ENCODE measurements at places on chromosomes 2 and 18. TPM values are rescaled to one million over a fixed set of nuclear protein-coding genes. Genes with fewer than 3 reads are reported as not detected.

GRCh38 chr2:31219131-31219969 lies 2.0 kb upstream of the CAPN14 start:
- peak; percentile 16 for DNase-seq

- DNase-seq, result no peak
Measured at GRCh38 chr18:21056545-21056944, 55.1 kb downstream of the ROCK1 start.

SERPINB3 gene
- not detected for total RNA-seq

DNA sequence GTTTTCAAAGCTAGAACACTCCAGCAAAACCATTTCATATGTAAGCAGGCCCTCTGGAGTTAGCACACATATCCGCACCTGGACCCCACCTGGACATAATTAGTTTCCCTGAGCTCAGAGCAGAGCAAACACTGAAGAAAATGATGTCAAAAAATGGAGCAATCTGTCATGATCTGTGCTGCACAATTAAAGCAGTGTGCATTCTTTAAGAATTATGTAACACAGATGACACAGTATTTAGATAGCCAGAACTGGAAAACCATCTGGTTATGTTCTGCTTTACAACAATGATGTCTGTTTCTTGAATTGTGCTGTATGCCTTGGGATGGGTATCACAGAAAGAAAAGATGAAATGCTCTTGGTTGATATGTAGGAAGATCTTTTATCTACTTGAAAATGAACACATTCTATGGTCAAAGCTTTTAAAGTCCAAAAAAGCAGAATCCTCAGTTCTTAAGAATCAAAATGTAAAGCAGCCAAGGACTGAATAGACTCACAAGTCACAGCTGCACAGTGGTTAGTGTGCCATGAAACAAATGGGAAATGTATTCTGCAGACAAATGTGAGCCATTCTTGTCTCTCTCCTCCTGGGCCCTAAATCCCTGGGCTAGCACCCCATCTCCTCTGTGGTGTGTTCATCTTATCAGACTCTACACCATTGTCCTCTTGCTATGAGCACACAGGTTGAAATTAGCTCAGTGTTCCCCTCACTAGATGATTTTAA lies 36.8 kb downstream of the HRH4 start:
- DNase-seq, result no peak

DNA sequence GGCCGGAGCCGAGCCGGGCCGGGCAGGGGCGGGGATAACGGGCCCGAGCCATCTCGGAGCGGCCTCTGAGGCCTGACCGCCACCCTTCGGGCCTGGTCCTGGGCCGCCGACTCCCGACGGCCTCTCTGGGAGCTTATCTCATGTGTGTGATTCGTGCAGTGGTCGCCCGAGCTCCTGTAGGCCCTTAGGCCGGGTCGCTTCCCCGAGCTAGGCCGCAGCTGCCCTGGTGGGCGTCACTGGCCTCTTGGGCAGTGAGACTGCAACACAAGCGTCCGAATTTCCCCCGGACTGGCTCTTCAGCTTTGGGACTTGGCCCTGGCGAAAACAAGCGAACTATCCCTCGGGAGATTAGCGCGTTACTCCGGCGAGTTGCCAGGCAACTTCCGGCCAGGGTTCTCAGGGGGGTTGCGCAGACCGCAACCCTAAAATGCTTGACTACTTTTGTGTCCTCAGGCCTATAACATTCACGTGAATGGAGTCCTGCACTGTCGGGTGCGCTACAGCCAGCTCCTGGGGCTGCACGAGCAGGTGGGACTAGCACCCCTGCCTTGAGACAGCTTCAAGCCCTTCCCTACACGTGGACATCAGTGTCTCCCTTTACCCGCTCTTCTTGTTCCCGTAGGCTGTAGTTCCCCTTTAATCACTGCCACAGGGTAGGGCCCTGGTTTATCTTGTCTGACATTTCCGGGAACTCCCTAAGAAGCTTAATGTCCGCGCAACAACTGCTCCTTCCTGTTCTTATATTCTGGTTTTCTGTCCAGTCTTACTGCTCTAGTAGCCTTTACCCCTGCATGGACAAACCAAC lies 602 bp downstream of the SNX17 start:
- DNase-seq, result peak; percentile 53

GRCh38 chr2:195049372-195050031 lies 607.5 kb upstream of the SLC39A10 start:
- no peak for DNase-seq

DNA sequence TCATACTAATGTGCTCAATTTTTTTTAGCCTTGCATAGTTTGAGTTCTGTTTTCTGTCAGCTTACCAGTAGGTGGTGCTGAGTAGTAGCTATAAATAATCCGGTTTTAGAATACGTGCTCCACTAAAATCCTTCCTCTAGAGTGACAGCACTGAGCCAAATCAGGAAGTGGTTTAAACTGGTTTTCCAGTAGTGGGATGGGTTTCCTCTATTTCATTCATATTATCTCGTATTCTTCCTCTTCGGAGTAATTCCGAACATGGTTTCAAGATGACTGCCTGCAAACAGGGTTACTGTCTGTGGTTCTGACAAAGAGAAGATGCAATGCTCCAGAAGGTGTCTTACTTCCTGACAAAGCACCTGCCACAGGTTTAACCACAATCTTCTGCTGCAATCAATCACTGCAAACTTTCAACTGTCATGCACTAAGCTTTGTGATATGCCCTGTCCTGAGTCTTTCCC lies 496.9 kb upstream of the VRK2 start:
- DNase-seq, result no peak

DIPK1C gene
- total RNA-seq, result 0.14 TPM

MBOAT2 gene
- total RNA-seq, result 67.0 TPM

TMEM17 gene
- 0.84 TPM for total RNA-seq

DNA sequence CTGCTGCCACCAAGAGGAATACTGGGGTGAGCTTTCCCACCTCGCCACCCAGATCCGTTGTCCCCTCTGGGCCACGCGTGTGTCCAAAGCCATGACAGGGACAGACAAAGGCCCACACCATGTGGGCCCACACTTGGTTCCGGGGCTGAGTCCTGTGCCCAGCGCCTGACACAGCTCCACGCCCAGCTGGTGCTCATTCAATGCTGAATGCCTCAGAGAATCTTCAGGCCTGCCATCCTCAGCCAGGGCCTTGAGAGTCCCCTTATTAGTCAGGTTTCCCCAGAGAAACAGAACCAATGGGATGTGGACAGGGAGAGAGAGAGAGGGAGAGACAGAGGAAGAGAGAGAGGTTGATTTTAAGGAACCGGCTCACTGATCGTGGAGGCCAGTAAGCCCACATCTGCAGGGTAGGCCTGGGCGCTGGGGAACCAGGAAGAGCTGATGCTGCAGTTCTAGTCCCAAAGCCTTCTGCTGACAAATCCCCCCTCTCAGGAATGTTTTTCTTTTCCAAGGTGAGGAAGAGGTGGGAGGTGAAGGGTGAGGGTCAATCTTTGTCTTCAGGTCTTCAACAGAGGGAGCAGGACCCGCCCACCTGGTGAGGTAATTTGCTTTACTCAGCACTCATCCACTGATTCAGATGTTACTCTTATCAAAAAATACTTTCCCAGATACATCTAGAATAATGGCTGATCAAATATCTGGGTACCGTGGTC lies 10.2 kb upstream of the SPATA3 start:
- DNase-seq, result no peak

DNA sequence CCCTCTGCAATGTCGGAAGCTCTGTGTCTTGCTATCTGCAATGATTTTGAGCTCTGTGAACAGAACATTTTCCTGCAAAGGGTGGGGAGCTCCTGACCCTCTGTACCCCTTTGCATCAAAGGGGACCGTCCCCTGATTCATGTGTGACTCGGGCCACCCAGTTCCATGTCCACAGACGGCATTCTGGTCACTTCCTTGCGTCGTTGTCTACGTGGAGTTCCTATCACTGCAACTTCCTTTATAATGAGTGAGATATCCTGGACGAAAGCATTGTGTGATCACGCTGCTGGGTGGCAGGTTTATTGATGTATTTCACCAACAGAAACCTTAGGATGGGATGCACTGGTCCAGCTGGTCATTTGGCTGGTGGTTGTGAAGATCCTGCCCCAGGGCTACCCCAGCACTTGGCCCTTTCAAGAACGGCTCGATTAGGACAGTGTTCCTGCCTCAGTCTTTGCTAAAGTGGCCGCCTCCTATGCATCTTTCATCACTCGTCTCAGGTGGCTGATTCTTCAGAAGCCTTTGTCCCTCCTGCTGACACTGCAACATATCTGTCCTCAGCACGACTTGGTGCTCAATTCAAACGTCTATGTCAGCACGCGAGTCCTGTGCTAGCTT lies 202.7 kb downstream of the ACKR3 start:
- no peak for DNase-seq

LTBP1 gene
- 21.2 TPM for total RNA-seq

INHA gene
- total RNA-seq, result not detected

DNA sequence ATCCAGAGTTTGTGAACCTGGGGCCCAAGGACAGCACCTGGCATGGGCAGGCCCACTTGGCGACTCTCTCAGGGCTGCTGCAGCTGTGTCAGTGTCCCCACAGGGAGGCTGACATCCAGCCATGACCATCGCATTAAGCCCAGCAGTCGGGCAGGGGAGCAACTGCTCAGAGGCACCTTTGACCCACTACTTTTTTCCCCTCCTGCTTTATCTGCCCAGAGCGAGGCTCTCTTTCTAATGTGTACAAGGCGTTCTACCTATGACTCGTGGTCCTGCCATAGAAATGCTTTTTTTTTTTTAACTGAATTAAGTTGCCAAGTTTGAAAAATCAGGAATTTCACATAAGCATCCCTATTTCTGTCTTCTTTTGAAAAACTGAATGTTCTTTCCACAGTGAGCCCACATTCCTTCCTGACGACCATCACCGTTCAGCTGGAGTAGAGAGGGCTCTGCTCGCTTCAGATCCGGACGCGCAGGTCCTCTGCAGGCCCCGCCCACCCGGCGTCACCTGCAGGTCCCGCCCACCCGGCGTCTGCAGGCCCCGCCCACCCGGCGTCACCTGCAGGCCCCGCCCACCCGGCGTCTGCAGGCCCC lies 403 bp upstream of the CLUL1 start:
- peak; percentile 77 for DNase-seq

DLGAP1 gene
- total RNA-seq, result 0.95 TPM

FHOD3 gene
- total RNA-seq, result 5.1 TPM

DPYSL5 gene
- total RNA-seq, result 0.11 TPM

DNA sequence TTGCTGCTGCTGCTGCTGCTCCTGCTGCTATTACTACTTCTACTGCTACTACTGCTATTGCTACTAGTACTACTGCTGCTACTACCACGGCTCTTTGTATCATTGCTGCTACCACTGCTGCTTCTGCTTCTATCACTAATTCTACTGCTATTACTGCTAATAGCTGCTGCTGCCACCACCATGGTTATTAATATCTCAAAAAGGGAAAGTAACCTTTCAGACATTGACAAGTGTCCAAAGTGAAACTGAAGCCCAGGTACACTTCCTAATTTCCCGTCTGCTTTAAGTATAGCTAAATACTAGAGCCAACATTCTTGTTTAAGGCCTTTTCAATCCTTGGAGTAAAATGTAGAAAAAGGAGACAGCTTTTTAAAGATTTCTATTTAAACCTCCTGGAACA lies 45.4 kb upstream of the EHBP1 start:
- DNase-seq, result no peak

BMP10 gene
- total RNA-seq, result not detected

DNA sequence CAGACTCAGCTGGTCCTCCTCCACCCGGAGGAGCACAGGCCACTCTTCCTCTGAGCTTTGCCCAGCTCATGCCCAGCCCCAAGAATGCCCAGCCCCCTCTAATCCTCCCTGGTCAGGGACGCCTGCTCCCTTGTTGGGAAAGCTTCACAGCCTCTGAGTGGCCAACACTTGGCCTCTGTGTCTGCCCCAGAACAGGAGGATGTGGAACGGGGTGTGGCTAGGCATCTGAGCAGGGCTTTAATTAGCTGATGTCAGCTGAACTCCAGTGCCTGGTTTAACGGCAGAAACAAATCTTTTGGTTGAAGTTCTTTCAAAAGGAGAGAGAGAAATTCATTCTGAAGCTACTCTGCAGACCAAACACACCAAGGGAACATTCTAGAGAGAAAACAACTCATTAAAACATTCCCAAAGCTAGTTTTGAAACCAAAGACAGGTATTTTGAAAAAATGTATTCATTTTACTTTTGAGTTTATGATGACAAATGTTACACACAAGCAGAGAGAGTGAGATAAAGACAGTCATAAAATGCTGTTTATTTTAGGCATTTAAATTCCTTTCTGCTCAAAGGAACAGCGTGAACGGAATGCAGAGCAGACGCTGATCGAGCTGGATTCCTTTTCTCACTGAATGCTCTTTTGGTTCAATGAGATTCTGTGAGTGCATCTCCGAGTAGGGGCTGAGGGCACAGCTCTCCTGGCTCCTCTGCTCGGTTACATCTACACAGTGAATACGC lies 63.8 kb downstream of the RTP5 start:
- peak; percentile 29 for DNase-seq

DNA sequence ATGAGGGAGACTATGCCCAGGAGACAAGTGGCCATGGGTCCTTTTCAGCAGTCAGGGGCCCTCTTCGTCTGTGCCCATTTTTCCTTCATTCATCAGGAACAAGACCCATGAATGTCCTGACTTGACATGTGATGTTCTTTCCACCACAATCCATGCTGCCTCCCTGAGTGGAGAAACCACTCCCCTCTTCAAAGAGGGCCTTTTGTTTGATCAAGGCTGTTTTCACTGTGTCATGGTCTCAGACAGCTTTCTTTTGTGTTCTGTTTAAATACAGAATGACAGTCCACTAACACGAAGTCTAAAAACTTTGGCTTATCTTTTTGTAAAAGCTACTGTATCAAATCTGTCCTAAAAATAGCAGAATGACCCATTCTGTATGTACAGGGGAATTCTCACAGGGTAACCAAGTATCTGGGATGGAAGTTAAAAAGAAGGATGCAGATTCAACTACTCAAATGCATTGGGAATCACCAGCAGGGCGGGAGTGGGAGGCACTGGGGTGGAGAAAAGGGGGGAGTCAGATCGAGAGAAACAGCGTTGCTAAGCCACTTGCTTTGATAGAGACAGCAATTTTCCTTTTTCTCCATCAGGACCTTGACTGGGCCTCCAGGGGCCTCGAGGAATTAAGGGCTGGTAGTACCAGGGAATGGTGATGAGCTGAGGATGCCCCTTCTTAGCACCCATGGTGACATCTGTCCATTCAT lies 13.9 kb downstream of the LRP2 start:
- no peak for DNase-seq

- DNase-seq, result no peak
Measured at GRCh38 chr2:220847006-220847405, 725.1 kb downstream of the EPHA4 start.

STPG4 gene
- total RNA-seq, result 0.43 TPM

ZNF521 gene
- 6.9 TPM for total RNA-seq

- peak; percentile 1 for DNase-seq
Measured at GRCh38 chr2:240430595-240430994, 4.9 kb upstream of the GPC1 start.

LBX2 gene
- total RNA-seq, result 1.2 TPM

RESP18 gene
- total RNA-seq, result not detected

- DNase-seq, result no peak
Measured at GRCh38 chr2:237541243-237541642, 25.1 kb upstream of the PRLH start.

DNA sequence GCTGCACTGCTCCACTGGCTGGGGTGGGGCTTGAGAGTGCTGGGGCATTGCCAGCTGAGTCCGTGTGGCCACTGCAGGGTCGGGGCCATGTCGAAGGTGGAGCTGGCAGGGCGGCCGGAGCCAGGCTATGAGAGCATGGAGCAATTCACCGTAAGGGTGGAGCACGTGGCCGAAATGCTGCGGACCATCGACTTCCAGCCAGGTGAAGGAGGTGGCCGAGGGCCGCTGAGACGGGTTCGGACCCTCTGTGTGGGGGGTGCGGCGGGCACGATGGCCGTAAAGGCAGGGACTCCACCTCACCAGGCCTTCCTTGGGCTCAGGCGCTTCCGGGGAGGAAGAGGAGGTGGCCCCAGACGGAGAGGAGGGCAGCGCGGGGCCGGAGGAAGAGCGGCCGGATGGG lies 2.1 kb downstream of the UCN start:
- DNase-seq, result no peak

C1QL2 gene
- not detected for total RNA-seq

All from left colon (tissue), 2 donors.